ENCODE measurements at places on chromosomes 5 and 9. TPM values are rescaled to one million over a fixed set of nuclear protein-coding genes. Genes with fewer than 3 reads are reported as not detected.

FCHO2 gene
- 10.8 TPM for total RNA-seq

C9orf85 gene
- total RNA-seq: 13.8 TPM

OSMR gene
- total RNA-seq: 67.0 TPM

OLFML2A gene
- total RNA-seq: 34.4 TPM

NXNL2 gene
- total RNA-seq: 0.52 TPM

BARHL1 gene
- not detected for total RNA-seq

Data from A549 treated with dexamethasone at 1 μM for 4 hours (cell line).